ENCODE measurements at places on chromosomes 2 and 18.

DNA sequence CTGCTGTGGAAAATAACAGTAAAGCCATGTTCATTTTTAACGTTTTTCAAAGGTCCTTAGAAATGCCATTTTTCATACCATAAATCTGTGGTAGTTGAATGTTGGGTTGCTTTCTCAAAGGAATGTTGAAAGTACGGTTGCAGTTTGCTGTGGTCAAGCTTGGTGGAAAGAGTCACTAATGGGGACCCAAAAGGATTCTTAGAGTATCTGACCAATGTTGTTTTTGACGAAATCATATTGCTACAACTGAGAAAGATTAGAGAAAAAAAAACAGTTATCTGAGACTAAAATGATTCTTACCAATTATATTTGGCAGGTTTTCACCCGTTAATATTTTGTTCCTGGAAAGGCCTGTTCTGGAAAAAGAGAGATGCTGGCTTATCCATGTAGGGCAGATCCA lies 439.5 kb upstream of the ETAA1 start:
- H3K4me1 ChIP-seq = no peaks in the 10 kb centered on the region
- no peak overlapping the region for H3K4me3 ChIP-seq
- no peak overlapping the region for H3K27ac ChIP-seq
- no peaks in the 10 kb centered on the region for H3K36me3 ChIP-seq
- no peaks in the 10 kb centered on the region for H3K27me3 ChIP-seq
- DNase-seq = no peak

DNA sequence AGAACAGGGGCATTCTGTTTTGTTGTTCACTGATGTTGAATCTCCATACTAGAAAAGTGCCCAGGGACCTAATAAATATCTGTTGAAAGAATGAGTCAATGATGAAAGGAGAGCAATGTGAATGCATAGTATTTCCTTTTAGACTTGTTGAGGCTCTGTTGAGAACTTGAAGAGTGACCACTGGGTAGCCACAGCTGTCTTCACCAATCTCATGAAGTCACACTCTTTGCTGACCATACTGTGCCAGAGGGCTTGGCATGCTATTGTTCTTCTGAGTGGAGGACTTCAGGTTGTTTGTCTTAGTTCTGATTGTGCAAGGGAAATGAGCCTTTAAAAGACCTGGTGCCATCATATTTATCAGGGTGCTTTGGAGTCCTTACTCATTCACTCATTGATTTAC lies 41.6 kb upstream of the NT5C1B start:
- H3K4me1 ChIP-seq = no peaks in the 10 kb centered on the region
- no peak overlapping the region for H3K27ac ChIP-seq
- H3K36me3 ChIP-seq = no peaks in the 10 kb centered on the region
- no peak overlapping the region for H3K4me3 ChIP-seq
- DNase-seq = no peak
- H3K27me3 ChIP-seq = no peaks in the 10 kb centered on the region

DNA sequence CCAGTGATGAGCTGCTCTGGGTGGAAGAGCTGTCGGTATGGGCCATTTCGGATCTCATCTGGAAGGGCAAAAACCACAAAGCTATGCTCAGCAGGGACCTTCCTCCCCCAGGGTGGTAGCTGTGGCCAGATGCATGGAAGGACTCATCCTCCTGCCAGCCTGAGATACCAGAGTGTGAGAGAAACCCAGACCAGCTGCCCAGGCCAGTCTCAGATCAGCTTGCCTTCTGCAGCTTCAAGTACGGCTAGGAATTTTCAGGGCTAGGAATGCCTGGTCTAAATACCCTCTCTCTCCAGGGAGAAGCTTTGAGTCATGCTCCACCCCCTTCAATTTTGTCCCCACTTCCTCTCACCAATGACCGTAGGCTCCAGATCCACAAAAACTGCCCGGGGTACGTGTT lies 1.4 kb upstream of the TUBA4B start:
- no peak for DNase-seq
- peaks cover 77% of the 10 kb centered on the region for H3K4me1 ChIP-seq
- H3K36me3 ChIP-seq = peaks cover 22% of the 10 kb centered on the region
- H3K27ac ChIP-seq = peak overlapping the region; percentile 98
- peak overlapping the region; percentile 70 for H3K4me3 ChIP-seq

DNA sequence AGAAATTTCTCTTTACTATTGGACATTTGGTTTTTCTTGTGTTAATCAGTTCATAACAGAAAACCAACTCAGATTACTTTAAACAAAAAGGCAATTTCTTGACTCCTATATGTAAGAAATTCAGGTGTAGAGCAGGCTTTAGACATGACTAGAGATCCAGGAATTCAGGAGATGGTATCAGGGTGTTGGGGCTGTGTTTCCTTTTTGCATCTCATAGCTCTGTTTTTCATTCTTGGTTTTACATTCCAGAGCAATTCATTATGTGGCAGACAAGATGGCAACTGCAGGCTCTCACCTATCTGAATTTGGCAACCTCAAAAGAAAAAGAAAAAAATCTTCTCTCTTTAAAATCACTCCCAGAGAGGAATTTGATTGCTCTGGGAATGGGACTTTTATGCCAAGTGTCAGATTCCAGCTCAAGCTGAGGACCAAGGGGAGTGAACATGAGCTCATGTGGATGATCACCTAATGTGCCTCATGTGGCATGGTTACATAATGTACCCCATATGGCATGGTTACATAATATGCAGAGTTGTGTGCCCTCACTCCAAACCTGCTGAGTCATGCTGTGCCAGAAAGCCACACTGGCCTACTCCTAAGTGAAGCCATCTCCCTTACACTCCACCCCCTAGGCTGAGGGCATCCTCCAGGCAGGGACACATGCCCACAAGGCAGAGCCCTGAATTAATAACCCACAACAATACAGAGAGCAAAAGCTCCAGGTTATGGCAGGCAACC lies 282.7 kb downstream of the MBD2 start:
- H3K27me3 ChIP-seq = no peaks in the 10 kb centered on the region
- H3K27ac ChIP-seq = no peak overlapping the region
- H3K36me3 ChIP-seq = no peaks in the 10 kb centered on the region
- no peak overlapping the region for H3K4me3 ChIP-seq
- DNase-seq = no peak

- peaks cover 24% of the 10 kb centered on the region for H3K4me1 ChIP-seq
- peaks cover 4% of the 10 kb centered on the region for H3K36me3 ChIP-seq
- no peak overlapping the region for H3K4me3 ChIP-seq
- DNase-seq = peak; percentile 25
- H3K27ac ChIP-seq = peak overlapping the region; percentile 47
Observed at GRCh38 chr18:7945882-7946281, 378.8 kb downstream of the PTPRM start.

- no peak for DNase-seq
- no peaks in the 10 kb centered on the region for H3K4me1 ChIP-seq
- no peak overlapping the region for H3K27ac ChIP-seq
- no peak overlapping the region for H3K4me3 ChIP-seq
Observed at GRCh38 chr2:239516954-239517305, 116.1 kb upstream of the HDAC4 start.

- H3K36me3 ChIP-seq = no peaks in the 10 kb centered on the region
- no peak overlapping the region for H3K27ac ChIP-seq
- no peaks in the 10 kb centered on the region for H3K4me1 ChIP-seq
- no peak for DNase-seq
- H3K4me3 ChIP-seq = no peak overlapping the region
- no peaks in the 10 kb centered on the region for H3K27me3 ChIP-seq
Observed at GRCh38 chr2:220560192-220560591, 932.8 kb downstream of the SLC4A3 start.

Data from stomach (tissue), 19 donors.